ENCODE measurements at places on chromosomes 5 and 9.

DNA sequence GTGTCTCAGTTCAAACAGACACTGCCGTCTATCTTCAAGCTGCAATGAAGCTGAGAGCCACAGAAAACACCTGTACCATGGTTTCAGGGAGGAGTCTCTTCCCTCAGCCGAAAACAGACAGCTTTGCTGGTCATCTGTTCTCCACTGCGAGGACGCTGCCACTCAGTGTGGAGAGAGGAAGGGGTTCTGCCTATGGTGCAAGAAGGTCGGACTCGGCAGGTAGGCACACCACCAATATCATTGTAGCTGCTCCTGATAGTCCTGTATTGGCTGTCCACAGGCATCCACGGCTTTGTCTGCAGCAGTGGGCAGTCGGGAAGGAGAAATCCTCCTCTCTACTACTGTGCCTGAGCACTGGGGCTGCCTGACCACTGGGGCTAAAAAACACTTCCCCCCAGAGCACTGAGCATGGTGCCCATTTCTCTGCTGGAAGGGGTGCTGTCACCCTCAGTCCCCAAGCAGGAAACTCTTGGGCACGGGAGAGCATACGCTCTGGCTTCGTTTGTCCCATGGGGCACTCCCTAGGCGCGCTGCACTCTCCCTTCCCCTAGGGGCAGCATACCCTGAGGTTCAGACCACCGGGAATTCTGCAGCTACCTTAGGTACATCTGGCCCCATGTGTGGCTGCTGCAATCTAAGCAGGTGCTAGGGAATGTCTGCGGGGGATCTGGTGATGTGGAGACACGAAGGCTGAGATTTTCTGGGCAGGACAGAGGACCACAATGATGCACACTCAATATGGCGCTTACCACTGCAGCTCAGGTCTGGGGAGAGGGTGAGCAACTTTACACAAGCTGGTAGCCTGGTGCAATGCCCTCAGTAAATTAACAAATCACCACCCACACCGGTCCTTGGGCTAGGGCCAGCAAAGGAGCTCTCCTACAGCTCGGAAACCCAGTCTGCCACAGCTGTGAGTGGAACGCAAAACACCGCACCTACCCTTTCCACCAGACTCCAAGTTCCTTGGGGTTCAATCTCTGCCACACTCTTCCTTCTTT is 880.9 kb upstream of the SEMA6A start:
- no peak for DNase-seq

DNA sequence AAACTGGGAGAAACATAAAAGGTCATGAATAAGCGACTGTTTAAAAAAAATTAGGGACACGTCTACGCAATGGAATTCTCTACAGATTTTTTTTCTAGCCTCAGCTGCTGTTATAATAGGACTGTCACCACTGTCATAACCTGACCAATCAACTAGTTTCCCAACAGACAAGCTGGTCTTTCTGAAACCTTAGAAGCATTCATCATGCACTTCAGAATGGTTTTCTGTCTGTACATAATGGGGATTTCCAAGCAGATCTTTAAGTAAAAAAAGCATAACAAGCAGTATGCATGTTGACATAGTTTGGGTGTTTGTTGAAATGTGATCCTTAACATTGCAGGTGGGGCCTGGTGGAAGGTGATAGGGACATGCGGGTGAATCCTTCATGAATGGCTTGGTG is 58.3 kb upstream of the SEMA6A start:
- no peak for DNase-seq

DNA sequence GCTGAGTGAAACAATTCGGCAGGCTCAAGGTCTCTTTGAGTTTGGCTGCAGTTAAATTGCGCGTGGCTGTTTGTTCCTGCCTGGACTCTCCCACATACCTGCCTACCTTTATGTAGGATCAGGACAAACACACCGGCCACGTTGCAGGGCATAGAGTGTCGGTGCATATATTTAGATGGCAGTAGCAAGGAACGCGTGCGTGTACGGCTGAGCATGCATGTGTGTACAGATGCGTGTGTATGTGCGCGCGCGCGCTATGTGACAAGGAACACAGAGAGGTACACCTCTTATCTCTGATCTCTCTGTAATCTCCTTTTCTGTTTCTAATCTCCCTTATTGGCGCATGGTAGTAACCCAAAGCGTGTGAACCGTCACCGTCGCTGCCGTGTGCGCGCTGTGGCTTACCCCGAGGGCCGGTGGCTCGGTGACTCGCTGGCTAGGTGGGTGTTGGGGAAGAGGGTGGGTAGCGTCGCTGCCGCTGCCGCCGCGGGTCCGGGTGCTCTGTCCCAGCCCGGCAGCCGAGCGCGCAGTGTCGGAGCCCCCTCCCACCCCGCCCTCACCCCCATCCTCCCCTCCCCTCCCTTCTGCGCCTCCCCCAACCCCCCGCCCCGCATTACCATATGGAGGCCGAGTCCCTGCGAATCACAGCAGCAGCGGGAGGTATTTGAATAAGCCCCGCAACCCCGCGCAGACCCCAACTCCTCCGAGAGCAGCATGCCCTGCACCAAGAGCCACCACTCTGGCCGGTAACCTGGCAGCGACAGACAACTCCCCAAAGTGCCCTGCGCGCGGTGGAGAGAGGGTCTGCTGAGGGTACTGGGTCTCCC is 204.8 kb downstream of the MEF2C start:
- no peak for DNase-seq

DNA sequence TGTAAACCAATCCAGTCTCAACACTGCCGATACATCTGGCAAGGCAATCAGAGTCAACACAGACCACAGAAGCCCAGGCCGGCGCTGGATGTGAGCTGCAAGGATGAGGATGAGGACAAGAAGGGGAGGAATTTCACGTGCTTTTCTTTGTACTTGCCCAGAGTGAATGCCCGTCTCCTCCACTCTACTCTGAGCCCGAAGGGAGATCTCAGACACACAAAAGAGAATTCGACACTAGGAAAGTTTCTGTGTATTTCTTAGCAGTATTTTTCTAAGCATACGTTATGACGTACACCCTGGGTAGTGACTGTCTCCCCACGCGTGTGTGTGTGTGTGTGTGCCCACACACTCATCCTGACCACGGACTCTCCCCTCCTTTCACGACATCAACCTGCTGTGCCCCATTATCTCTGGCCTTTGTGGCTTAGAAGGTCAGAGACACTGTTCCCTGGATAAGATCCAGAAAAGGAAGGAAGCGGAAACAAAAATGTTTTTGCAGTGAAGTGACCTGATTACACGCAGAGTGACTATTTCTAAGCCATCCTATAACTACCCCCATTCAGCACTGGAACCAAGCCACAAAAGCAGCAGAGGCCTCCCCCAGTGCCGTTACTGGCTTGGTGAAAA is 227.3 kb upstream of the DAPK1 start:
- DNase-seq, result no peak

- no peak for DNase-seq
These were observed 220.9 kb upstream of the TUT7 start for GRCh38 chr9:86575137-86575536.

GRCh38 chr9:437066-437465 is 222.4 kb downstream of the DOCK8 start:
- DNase-seq, result no peak
